ENCODE measurements at places on chromosomes 2 and 18. TPM values are rescaled to one million over a fixed set of nuclear protein-coding genes. Genes with fewer than 3 reads are reported as not detected.

MRPL30 gene
- 26.0 TPM for total RNA-seq

DNA sequence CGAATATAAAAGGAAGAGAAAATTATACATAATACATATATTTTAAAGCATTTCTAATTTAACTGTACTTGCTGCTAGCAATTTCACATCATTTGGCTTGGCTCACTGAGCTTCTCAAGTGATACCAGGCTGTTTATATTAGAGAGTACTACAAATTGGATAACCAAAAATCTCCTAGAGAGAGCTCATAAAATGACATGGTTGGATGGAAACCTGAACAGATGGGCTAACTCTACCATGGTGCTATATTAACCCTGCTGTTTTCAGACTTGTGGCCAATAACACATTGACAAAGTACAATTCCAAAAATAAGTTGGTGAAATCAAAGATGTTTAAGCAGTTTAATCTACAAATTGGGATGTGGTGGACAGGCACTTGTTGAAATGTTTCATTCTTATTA is 364.4 kb upstream of the GCFC2 start:
- ATAC-seq = no peak

FKBP1B gene
- 1.2 TPM for total RNA-seq

DNA sequence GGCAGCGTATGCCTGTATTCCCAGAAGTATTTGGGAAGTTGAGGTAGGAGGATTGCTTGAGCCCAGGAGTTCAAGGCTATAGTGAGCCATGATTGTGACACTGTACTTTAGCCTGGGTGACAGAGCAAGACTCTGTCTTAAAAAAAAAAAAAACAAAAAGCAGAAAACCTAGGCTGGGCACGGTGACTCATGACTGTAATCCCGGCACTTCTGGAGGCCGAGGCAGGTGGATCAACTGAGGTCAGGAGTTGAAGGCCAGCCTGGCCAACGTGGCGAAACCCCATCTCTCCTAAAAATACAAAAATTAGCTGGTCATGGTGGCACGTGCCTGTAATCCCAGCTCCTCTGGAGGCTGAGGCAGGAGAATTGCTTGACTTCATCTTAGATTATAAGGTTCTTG is 46.4 kb downstream of the MTA3 start:
- no peak for ATAC-seq

GRCh38 chr2:238381341-238382115 is 45.2 kb upstream of the ASB1 start:
- ATAC-seq = no peak
